ENCODE measurements at places on chromosomes 16 and 17.

DNA sequence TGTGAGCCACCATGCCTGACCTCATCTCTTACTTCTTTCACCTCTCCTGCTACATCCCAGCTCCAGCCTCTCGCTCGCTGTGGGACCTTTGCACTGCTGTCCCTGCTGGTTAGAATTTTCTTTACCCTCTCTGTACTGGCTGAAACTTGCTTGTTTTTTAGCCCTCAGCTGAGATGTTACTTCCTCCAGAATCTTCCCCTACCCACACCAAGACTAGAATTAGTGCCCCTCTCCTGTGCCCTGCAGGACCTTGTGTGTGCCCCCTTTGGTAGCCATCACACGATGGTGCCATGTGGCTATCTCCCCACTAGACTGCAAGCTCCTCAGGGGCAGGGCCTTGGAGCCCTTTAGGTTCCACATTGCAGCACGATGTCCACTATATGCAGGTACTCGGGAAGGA lies 84.1 kb downstream of the AIPL1 start:
- no peak for DNase-seq

DNA sequence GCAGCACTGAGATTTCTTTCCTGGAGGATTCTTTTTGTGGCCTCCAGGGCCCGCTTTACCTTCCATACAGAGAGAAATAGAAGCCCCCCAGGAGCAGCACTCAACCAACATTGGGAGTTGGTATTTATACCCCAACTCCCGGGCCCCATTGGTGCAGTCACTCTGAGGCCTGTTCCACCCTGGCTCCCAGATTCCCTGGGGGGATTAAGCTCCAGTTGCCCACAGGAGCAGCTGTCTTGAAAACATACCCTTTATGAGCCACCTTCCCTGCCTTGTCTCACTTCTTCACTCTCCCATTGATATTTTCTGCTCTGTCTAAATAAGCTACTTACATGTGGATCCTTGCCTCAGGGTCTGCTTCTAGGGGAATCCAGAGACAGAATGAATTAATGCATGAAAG lies 167.8 kb downstream of the KATNIP start:
- DNase-seq = no peak

GRCh38 chr17:75646638-75646992 lies 13.4 kb downstream of the SMIM5 start:
- no peak for DNase-seq

DNA sequence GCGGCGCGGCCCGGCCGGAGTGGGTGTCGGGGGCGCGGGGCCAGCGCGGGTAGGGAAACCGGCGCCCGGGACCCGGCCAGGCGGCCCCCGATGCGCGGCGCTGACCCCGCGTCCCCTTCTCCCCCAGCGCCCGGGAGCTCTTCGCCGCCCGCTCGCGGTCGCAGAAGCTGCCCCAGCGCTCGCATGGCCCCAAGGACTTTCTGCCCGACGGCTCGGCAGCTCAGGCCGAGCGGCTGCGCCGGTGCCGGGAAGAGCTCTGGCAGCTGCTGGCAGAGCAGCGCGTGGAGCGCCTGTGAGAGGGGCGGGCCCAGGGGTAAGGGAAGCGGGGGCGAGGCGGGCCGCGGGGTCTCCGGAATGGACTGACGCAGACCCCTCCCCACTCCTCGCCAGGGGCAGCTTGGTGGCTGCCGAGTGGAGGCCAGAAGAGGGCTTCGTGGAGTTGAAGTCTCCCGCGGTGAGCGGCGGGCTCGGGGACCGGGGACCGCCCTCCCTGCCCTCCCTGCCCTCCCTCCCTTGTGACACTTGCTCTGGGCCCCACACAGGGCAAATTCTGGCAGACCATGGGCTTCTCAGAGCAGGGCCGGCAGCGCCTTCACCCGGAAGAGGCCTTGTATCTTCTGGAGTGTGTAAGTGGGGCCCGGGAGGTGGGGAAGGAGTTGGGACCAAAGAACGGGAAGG lies 430 bp downstream of the TSEN54 start:
- peak; percentile 65 for DNase-seq

DNA sequence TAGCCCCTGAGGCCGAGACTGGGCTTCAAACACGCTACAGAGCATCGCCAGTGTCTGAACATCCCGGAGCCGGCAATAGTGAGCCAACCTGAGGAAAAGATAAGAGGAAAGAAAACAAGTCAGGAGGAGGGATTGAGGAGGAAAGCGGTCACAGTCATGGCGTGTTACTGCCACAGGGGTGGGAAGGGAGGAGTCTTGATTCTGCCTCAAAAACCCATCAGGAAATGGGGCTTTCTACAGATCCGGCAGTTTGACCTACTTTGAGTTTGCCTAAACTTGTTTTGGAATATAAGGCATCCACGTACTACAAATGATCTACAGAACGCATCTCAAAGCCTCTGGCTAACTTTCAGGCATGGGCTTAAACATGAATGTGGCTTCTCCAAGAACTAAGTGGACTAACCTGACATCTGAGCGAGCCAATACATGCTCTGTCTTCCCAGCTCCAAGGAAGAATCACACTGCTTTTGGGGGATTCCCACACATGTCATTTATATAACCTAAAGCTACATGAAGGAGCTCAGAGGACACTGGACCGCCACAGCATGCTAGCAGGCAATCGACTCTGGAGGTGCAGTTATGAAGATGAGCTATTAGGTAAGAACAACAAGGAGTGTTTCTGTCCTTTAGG lies 96.6 kb downstream of the WDR59 start:
- no peak for DNase-seq

DNA sequence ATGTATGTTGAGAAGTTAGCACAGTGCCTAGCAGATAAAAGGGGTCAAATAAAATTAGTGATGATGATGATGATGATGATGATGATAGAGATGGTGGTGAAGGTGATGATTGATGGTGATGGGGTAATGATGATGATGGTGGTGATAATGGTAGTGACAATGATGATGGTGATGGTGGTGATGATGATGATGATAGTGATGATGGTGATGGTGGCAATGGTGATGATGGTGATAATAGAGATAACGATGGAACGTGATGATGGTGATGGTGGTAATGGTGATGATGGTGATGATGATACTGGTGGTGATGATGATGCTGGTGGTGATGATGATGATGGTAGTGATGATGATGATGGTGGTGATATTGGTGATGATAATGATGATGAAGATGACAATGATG lies 223.7 kb downstream of the FOXL1 start:
- no peak for DNase-seq

DNA sequence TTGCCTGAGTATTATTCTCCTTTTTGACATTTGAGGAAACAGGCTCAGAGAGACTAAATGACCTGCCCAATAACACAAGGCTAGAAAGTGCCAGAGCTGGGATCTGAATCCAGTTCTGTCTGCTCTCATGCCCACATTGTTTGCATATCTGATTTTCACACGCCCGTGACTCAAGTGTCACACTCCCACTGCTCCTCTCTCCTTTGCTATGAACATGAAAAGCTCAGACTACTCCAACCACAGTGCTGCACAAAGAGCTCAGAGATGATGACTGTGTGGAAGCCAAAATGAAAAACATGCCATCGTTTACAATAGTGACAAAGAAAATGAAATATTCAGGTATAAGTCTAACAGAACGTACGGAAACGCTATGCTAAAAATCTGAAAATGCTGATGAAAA lies 107.9 kb downstream of the SMG6 start:
- DNase-seq = no peak

GRCh38 chr17:80976701-80977100 lies 14.9 kb upstream of the CHMP6 start:
- DNase-seq = no peak

GRCh38 chr16:1832838-1833454 lies 5.9 kb downstream of the FAHD1 start:
- DNase-seq = no peak

DNA sequence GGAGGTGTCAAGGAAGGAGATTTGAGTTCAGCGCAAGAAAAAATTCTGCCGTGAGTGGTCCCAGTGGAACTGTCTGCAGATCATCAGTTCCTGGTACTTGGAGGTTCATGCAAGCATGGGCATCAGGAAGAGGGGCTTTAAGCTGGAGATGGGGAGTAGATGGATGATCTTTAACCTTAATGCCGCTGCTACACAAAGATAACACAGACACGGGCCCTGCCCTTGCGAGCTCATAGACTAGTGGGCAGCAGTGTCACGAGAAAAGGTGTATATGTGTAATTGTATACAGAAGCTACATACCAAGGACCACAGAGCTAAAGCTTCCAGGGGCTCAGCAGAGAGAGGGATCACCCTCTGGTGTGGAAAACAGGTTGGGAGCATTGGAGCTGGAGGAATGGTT lies 33.6 kb downstream of the PRSS54 start:
- no peak for DNase-seq

DNA sequence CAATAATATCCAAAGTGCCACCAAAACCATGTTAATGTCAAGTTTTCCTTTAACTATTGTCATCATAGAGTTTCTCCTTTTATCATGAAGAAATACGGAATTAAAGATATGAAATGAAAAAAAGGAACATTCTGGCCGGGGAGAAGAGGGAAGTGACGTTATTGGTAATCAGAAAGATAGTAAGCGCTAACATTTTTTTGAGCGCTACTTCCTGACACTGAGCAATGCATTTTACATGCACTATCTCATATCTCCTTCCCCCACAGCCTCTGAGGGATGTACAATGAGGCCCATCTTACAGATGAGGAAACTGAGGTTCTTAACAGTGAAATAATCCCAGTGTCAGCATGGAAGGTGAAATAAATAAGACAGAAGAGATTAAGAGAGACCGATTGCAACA lies 410.9 kb downstream of the SOX9 start:
- DNase-seq = no peak

DNA sequence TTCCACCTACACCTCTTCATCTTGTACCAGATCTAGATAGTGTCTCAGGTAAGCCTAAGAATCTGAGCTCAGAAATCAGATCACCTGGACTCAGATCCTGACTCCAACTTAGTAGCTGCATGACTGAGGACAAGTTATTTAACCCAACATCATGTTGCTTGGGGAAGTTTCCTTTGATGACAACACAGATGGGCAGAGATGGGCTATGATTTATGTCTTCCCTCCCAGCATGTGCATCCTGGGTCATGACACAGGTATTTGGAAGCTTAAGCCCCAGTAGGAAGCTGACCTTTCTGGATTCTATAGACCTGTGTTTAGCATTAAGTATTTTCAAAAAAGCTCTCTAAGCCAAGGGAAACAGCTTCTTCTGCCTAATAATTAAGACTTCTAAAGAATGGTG lies 12.4 kb upstream of the HEATR6 start:
- DNase-seq = no peak

- DNase-seq = no peak
Observed at GRCh38 chr16:13039526-13039925, 138.1 kb downstream of the SHISA9 start.

- DNase-seq = no peak
Observed at GRCh38 chr16:83630979-83631378, 176.8 kb upstream of the HSBP1 start.

DNA sequence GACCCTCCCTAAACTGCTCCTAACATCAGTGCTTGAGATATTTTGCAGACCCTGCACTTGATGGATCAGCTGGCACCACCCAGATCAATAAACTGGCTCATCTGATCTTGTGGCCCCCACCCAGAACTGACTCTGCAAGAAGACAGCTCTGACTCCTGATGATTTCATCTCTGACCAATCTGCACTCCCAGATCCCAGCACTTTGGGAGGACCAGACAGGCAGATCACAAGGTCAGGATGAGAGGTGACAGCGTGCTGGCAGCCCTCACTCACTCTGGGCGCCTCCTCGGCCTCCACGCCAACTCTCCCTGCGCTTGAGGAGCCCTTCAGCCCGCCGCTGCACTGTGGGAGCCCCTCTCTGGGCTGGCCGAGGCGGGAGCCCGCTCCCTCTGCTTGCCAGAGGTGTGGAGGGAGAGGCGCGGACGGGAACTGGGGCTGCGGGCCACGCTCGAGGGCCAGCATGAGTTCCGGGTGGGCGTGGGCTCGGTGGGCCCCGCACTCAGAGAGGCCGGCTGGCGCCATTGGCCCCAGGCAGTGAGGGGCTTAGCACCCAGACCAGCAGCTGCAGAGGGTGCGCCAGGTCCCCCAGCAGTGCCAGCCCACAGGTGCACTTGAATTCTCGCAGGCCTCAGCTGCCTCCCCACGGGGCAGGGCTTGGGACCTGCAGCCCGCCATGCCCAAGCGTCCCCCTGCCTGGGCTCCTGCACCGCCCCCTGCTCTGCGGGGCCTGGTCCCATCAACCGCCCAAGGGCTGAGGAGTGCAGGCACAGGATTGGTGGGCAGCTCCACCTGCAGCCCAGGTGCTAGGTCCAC lies 2.4 kb upstream of the C16orf54 start:
- DNase-seq = no peak

GRCh38 chr17:73066148-73066884 lies 26.2 kb downstream of the SLC39A11 start:
- no peak for DNase-seq

DNA sequence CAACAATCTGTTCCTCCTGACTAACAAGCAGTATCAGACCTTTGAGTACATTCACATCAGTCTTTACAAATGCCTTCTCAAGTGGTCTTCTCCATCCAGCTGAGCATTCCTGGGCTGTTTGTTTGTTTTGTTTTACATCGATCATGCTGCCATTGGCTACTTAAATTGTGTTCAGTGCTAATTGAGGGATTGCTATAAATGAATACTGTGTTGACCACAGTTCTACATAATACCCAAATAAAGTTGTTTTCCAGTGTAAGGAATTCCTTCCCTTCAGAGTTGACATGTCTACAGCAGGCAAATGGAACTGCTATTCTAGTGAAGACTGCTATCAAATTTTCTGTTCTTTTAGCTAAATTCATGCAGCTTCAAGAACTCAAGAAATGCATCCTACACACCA lies 3.2 kb downstream of the CDH8 start:
- no peak for DNase-seq

DNA sequence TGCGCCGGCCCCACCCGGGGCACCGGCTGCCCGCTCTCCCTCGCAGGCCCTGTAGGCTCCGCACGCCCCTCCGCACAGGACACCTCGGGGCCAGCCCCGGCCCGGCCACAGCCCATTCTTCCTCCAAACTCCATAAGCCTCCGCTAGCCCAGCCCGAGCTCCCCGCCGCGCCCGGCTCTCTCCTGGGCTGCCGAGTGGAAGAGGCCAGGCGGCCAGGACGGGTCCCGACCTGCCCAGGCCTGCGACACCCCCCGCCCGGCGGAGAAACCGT lies 397 bp downstream of the NCOR1 start:
- DNase-seq = no peak

GRCh38 chr17:65446043-65446442 lies 115.4 kb downstream of the AXIN2 start:
- no peak for DNase-seq

- DNase-seq = no peak
Observed at GRCh38 chr17:68906638-68907037, 48.6 kb downstream of the ABCA8 start.

- no peak for DNase-seq
Observed at GRCh38 chr17:49779739-49780231, 8.7 kb upstream of the KAT7 start.

GRCh38 chr16:85485379-85485778 lies 127.7 kb upstream of the GSE1 start:
- DNase-seq = no peak

DNA sequence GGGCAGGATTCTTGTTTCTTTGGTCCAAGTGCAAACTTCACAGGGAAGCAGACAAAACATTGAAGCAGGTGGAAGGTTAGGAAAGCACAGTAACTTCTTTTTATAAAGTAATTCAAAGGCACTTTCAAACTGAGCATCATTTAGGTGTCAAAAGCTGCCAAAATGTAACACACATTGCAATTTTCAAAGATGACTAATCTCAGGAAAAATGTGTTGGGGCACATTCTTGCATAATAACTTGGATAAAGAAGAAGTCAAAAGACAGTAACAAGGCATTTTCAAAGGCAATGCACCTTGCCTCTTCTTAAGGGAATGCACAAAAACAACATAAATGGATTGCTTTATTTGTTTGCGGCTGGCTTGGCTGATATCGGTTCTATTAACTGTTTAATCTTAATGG lies 3.6 kb downstream of the KCNJ2 start:
- no peak for DNase-seq
